ENCODE measurements at places on chromosomes 7 and 10. TPM values are rescaled to one million over a fixed set of nuclear protein-coding genes. Genes with fewer than 3 reads are reported as not detected.

GRM3 gene
- total RNA-seq: 153 TPM

CLRN3 gene
- total RNA-seq: not detected

SDK1 gene
- 18.9 TPM for total RNA-seq

VAX1 gene
- 4.6 TPM for total RNA-seq

TBX20 gene
- not detected for total RNA-seq

DOCK4 gene
- total RNA-seq: 82.6 TPM

LEP gene
- total RNA-seq: not detected

TUBB8 gene
- not detected for total RNA-seq

NODAL gene
- 3.5 TPM for total RNA-seq

PLAU gene
- 2.1 TPM for total RNA-seq

LRRC18 gene
- total RNA-seq: 0.23 TPM

SPDYE2 gene
- 0.23 TPM for total RNA-seq

CYP26C1 gene
- 0.23 TPM for total RNA-seq

GPR146 gene
- total RNA-seq: 3.2 TPM

Data from diencephalon (tissue), 1 donor.